ENCODE measurements at places on chromosomes 1 and 21.

DNA sequence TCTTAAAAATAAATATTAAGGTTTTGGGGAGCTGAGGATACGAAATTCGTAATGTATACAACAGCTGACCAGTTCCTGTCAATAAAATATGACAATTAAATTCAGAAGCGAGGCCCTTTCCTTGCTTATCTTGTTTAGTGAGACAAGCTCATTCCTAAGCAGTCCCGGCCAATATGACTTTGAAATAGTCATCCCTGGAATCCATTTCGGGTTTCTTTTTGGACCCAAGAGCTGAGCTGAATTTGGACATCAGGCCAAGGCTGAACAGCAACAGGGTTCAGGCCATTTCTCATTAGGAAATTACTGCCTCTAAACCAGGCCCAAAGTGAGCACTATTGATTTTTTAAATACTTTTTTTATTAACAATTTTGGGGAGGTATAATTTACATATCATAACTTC, 17.3 kb upstream of the FMN2 start:
- DNase-seq, result no peak

GRCh38 chr1:85411567-85412305, 53.2 kb downstream of the DDAH1 start:
- no peak for DNase-seq

DNA sequence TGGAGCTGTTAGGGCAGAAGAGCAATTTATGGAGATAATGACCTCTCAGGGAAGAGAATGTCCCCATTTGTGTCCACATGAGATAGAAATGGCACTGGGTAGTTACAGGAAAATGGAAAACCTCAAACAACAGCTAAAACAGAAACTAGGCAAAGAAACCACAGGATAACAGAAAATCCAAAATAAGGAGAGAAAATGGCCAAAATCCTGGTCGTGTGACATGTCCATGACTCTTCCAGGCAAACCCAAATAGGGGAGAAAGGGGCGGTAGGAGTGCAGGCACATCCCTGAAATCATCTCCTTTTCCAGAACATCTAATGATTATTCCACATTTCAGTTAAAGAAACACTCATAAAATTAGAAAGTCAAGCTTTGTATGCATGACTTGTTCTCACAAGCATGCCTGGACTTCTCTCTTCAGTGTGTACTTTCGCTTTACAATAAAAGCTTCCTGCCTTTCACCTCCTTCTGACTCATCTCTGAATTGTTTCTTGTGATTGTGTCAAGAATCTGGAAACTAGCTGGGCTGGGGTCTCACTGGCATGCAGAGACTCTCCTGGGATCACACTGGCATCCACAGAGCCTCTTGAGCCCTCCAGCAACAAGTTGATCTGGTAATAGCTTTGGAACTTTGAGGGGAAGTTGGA, 171.4 kb upstream of the ZP4 start:
- no peak for DNase-seq

GRCh38 chr1:228958121-228958520, 222.8 kb downstream of the RHOU start:
- no peak for DNase-seq

DNA sequence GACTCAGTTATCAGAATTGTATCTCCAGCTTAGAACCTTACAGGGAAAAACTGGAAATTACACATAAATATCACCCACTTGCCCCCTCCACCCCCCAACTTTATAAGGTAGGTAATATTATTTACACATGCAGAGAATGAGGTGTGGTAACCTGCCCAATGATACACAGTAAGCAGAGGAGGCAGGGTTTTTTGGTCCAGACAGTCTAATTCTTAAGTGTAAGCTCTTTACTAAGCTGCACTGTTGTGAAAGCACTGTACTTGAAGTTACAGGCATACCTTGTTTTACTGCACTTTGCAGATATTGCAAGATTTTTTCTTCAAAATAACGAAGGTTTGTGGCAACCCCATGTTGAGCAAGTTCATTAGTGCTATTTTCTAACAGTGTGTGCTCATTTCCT, 24.8 kb upstream of the MYOCOS start:
- no peak for DNase-seq

- DNase-seq, result no peak
Measured at GRCh38 chr1:213409971-213410370, 358.9 kb downstream of the RPS6KC1 start.

GRCh38 chr1:184822267-184822666, 67.6 kb upstream of the EDEM3 start:
- DNase-seq, result no peak

DNA sequence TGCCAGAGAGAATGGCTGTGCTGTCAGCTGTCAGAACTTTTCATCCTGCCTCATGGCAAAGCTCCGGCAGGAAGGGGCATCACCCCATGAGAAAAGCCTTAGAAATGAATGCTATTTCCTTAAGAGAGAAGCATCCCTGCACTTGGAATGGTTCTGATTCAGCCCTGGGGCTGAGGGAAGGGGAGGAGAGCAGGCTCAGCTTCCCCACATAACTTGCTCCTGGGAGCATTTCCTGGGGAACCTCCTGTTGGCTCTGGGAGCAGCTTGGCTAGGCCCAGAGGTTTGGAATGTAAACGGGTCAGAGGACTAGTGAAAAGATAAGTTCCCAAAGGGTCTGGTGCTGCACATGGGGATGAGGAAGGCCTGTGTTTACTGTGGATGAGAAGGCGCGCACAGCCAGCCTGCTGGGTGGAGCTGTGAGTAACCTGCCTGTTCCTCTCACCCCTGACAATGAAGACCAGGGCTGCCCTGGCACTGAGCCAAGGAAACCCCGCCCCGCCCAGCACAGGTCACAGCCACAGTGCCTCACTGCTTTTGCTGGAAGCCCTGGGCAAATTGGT, 5.0 kb downstream of the PRELP start:
- peak; percentile 21 for DNase-seq

GRCh38 chr1:193472838-193473398, 286.5 kb upstream of the B3GALT2 start:
- DNase-seq, result no peak

- no peak for DNase-seq
Measured at GRCh38 chr1:12467570-12468286, 150.3 kb downstream of the DHRS3 start.

DNA sequence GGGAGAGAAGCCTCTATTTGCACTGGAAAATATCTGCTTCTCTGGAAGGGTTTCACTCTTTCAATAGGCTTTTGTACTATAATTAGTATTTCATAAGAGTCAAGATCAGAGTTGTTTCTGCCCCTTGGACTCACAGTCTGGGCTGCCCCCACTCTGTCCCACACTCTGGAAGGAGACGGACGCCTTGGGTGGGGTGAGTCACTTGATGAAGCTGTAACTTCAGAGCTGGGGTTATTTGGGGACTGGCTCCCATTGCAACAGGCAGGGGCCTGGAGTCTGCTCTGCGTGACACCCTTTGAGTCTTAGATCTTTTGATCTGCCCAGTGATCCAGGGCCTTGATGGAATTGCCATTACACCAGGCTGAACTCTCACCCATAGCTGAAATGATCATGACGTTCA, 4.0 kb upstream of the KCNA10 start:
- no peak for DNase-seq

- no peak for DNase-seq
Measured at GRCh38 chr1:226444901-226445300, 37.0 kb upstream of the PARP1 start.

DNA sequence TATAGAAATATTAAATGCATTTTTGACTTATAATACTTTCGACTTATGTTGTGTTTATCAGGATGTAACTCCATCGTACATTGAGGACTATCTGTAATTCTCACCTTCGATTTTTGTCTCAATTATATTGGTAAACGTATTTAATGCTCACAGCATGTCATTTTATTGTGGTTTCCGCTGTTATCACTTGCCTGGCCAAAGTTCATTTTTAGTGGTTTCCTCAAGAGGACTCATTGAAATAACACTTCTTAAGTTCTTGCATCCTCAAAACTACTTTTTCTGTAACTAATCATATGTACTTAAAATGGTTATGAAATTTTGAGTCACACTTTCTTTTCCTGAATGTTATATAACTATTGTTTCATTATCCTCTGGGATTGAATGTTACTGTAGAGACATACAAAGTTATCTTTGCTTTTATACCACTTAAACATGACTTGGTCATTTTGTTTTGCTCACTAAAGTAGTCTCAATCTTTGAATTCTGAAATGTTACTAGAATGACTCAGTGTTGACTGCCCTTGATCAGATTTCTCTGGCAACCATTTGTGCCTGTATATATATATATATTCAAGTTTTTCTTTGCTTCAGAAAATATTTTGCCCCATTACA, 289.6 kb upstream of the PROX1 start:
- no peak for DNase-seq

DNA sequence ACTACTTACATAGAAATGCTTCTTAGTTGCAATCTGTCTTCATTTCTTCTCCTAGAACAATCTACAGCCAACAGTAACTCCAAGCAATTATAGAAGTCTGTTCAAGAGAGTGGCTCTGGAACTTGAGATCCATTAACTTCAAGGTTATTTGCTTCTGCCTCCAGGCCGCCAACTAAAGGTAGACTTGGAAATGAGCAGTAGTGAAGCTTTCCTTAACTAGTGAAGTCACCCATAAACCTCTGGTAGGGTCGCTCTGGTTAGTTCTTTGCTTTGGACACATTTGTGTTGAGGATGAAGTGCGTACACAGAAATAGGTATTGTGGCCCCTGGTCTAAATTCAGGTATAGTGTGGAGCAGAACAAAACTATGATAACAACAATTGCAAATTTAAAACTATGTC, 809.9 kb upstream of the RGS18 start:
- DNase-seq, result no peak

DNA sequence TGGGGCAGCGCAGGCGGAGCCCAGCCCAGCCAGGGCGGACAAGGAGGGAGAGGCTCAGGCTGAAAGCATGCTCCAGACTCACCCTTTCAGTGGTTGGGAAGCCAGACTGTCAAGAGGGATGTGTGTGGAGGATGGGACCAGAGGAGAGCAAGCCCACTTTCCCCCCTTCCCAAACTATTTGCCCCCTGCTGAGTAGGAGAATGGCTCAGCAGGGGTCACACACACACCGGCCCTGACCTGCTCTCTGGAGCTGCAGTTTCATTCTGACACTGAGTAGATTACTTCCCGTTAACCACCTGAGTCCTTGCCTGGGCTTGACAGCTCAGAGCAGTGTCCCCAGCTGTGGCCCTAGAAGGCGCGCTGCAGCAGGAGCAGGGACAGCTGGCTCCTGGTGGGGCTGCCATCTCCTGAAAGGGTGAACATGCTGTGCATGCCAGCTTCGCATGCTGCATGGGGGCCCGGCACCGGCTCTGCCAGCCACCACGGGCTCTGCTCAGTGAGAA, 51.6 kb upstream of the CNTN2 start:
- no peak for DNase-seq

- DNase-seq, result no peak
Measured at GRCh38 chr1:91374086-91374485, 30.6 kb downstream of the HFM1 start.

DNA sequence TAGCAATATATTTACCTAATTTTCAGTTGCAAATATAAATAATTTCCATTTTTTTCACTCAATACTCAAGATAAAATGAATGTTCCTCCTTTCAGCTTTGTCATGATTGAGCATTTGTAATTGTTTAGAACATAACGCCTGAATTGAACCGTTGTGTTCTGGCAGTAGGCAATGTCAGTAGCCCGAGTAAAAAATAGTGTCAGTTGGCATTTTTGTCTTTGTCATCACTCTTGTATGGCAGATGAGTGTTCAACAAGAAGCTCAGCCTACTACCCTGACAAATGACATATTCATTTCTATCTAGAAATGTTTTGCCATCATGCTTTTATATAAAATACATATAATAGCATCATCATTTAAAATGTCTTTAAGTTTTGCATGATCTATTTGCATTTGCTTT, 691.4 kb upstream of the NCAM2 start:
- DNase-seq, result no peak
